Esophagus muscularis mucosa (tissue), 4 donors: ENCODE measurements at places on chromosomes 4 and X. TPM values are rescaled to one million over a fixed set of nuclear protein-coding genes. Genes with fewer than 3 reads are reported as not detected.
A peak's percentile ranks its signal among the peaks of the same experiment; 100 is the strongest.

Gene AGA
- 10.9 TPM for total RNA-seq

GRCh38 chr4:103425406-103425805 lies 227.3 kb upstream of the CENPE start:
- H3K27me3 ChIP-seq: no peaks in the 10 kb centered on the region
- H3K4me3 ChIP-seq: no peak overlapping the region
- H3K27ac ChIP-seq: no peak overlapping the region

- peak overlapping the region; percentile 57 for H3K4me3 ChIP-seq
- H3K36me3 ChIP-seq: no peaks in the 10 kb centered on the region
- H3K4me1 ChIP-seq: peaks cover 4% of the 10 kb centered on the region
- no peak overlapping the region for H3K27ac ChIP-seq
- H3K27me3 ChIP-seq: peaks cover 9% of the 10 kb centered on the region
These were observed 776 bp downstream of the RBM47 start for GRCh38 chr4:40628888-40629287.

- no peak overlapping the region for H3K27ac ChIP-seq
- no peak for DNase-seq
- H3K36me3 ChIP-seq: no peaks in the 10 kb centered on the region
- no peaks in the 10 kb centered on the region for H3K4me1 ChIP-seq
- no peak overlapping the region for H3K4me3 ChIP-seq
These were observed 84.3 kb downstream of the PJA1 start for GRCh38 chrX:69080855-69081465.

Gene PLAC8
- 1.4 TPM for total RNA-seq

- peaks cover 12% of the 10 kb centered on the region for H3K36me3 ChIP-seq
- no peaks in the 10 kb centered on the region for H3K4me1 ChIP-seq
- no peaks in the 10 kb centered on the region for H3K27me3 ChIP-seq
- DNase-seq: no peak
These were observed 88.3 kb downstream of the ZAR1 start for GRCh38 chr4:48578132-48578968.

Gene DGKK
- not detected for total RNA-seq

- H3K36me3 ChIP-seq: no peaks in the 10 kb centered on the region
- DNase-seq: no peak
- H3K27ac ChIP-seq: peak overlapping the region; percentile 3
- no peak overlapping the region for H3K4me3 ChIP-seq
- H3K4me1 ChIP-seq: no peaks in the 10 kb centered on the region
These were observed 227.2 kb downstream of the ANK2 start for GRCh38 chr4:113276464-113277170.

Gene PRAF2
- 23.8 TPM for total RNA-seq

- no peak overlapping the region for H3K4me3 ChIP-seq
- H3K4me1 ChIP-seq: no peaks in the 10 kb centered on the region
- DNase-seq: no peak
- no peak overlapping the region for H3K27ac ChIP-seq
These were observed 477.7 kb downstream of the PDGFC start for GRCh38 chr4:156493858-156494257.

GRCh38 chr4:117512414-117512813 lies 427.0 kb upstream of the TRAM1L1 start:
- no peaks in the 10 kb centered on the region for H3K36me3 ChIP-seq
- no peaks in the 10 kb centered on the region for H3K27me3 ChIP-seq
- H3K4me1 ChIP-seq: no peaks in the 10 kb centered on the region
- H3K27ac ChIP-seq: no peak overlapping the region
- DNase-seq: no peak

Gene INPP4B
- 23.4 TPM for total RNA-seq

Gene ZNF630
- total RNA-seq: 2.3 TPM

DNA sequence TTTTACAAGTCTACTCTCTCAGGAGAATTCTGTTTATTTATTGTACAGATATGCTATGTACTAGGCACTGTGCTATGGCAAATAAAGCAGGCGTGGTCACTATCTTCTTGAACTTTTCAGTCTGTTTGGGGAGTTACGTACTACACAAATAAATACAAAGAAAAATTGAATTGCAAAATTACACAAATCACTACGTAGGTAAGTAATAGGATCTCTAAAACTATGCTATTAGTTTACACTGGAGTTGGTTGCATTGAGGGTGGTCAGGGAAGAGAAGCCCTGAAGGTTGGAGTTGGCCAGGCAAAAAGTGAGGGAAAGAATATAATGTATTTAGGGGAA lies 75.7 kb downstream of the GAB1 start:
- H3K27me3 ChIP-seq: no peaks in the 10 kb centered on the region
- DNase-seq: no peak
- peaks cover 14% of the 10 kb centered on the region for H3K36me3 ChIP-seq
- H3K4me1 ChIP-seq: peaks cover 61% of the 10 kb centered on the region
- H3K4me3 ChIP-seq: no peak overlapping the region
- peak overlapping the region; percentile 59 for H3K27ac ChIP-seq

DNA sequence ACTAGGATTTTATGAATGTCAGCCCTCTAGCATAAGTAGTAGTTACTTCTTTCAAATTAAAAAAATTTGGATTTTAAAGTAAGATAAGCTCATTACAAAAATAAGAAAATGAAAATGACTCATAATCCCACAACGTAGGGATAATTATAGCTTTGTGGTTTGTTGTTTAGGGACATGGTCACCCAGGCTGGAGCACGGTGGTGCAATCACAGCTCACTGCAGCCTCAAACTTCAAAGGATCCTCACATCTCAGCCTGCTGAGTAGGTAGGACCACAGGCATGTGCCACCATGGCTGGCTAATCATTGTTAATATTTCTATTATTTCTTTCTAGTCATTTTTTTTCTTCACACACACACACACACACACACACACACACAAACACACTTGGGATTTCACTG lies 57.6 kb downstream of the PLAC1 start:
- H3K36me3 ChIP-seq: no peaks in the 10 kb centered on the region
- H3K4me3 ChIP-seq: no peak overlapping the region
- H3K4me1 ChIP-seq: peaks cover 15% of the 10 kb centered on the region

Gene FHDC1
- total RNA-seq: 0.83 TPM

Gene CPLX1
- 1.3 TPM for total RNA-seq

DNA sequence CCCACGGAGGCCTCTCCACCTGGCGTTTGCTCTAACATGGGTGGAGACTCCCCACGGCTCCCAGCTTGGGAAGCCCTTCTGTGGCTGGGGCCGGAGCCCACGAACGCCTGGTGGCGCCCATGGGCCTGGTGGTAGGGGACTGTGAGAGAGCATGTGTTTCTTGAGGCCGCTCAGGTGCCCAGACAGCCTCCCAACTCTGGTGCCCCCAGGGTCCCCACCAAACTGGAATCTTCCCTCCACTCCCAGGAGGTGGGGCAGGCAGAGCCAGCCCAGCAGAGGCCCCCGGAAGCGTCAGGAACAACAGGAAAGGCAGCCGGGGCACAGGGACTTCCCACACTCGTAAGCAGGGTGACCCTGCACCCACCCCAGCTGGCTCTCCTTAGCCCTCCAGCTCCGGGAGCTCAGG lies 33.3 kb upstream of the FGFR3 start:
- H3K27me3 ChIP-seq: no peaks in the 10 kb centered on the region
- H3K27ac ChIP-seq: no peak overlapping the region
- no peak overlapping the region for H3K4me3 ChIP-seq
- no peaks in the 10 kb centered on the region for H3K36me3 ChIP-seq

- H3K27me3 ChIP-seq: no peaks in the 10 kb centered on the region
- no peak overlapping the region for H3K27ac ChIP-seq
- H3K36me3 ChIP-seq: no peaks in the 10 kb centered on the region
These were observed 20.6 kb downstream of the PIR start for GRCh38 chrX:15472531-15472930.

GRCh38 chr4:2812612-2813354 lies 19.9 kb downstream of the SH3BP2 start:
- no peaks in the 10 kb centered on the region for H3K27me3 ChIP-seq
- no peaks in the 10 kb centered on the region for H3K36me3 ChIP-seq
- H3K4me3 ChIP-seq: peak overlapping the region; percentile 59
- peaks cover 59% of the 10 kb centered on the region for H3K4me1 ChIP-seq

Gene CXCL11
- total RNA-seq: not detected

- H3K4me1 ChIP-seq: peaks cover 79% of the 10 kb centered on the region
- peaks cover 10% of the 10 kb centered on the region for H3K36me3 ChIP-seq
- H3K27me3 ChIP-seq: no peaks in the 10 kb centered on the region
- H3K27ac ChIP-seq: peak overlapping the region; percentile 79
These were observed 51.7 kb upstream of the CLCN4 start for GRCh38 chrX:10104958-10105658.

- no peak overlapping the region for H3K4me3 ChIP-seq
- no peaks in the 10 kb centered on the region for H3K4me1 ChIP-seq
- H3K36me3 ChIP-seq: no peaks in the 10 kb centered on the region
- DNase-seq: no peak
These were observed 327.7 kb downstream of the DKK2 start for GRCh38 chr4:106708464-106708816.

DNA sequence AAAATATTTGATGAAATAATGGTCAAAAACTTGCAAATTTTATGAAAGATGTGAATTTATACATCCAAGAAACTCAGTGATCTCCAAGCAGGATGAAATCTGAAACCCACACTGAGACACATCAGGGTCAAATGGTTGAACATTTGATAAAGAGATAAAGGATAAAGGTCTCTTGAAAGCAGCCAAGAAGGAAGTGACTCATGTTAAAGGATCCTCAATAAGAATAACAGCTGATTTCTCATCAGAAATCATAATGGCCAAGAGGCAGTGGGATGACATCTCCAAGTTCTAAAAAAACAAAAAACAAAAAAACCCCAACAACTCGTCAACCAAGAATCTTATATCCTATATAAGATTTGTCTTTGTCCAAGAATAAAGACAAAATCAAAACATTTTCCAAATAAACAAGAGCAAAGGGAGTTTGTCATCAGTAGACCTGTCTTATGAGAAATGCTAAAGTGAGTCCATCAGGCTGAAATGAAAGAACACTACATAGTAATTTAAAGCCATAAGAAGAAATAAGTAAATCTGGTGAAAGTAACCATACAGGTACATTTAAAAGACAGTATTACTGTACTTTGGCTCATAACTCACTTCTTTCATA lies 121.7 kb downstream of the PDS5A start:
- no peaks in the 10 kb centered on the region for H3K4me1 ChIP-seq
- DNase-seq: no peak
- no peak overlapping the region for H3K4me3 ChIP-seq
- peaks cover 58% of the 10 kb centered on the region for H3K36me3 ChIP-seq
- H3K27ac ChIP-seq: no peak overlapping the region
- no peaks in the 10 kb centered on the region for H3K27me3 ChIP-seq

- no peak for DNase-seq
- no peaks in the 10 kb centered on the region for H3K27me3 ChIP-seq
- no peak overlapping the region for H3K27ac ChIP-seq
- no peaks in the 10 kb centered on the region for H3K4me1 ChIP-seq
- no peak overlapping the region for H3K4me3 ChIP-seq
These were observed 715.8 kb downstream of the KLHL13 start for GRCh38 chrX:117400839-117401238.
